ENCODE measurements at places on chromosomes 3 and 15.

DNA sequence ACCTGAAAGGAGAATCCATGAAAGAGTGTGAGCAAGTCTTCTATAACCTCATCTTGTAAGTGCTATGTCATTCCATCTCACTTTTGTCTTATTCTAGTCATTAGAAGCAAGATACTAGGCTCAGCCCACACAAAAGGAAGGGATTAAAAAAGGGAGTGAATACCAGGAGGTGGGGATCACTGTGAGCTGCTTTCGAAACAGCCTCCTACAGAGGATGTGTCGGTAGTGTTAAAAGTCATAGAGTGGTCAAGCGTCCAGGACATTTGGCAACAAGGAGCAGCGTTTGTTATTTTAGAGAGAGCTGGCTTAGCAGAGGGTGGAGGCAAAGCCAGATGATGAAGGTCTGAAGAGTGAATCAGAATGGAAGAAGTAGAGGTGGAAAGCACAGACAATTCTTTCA is 11.7 kb upstream of the ZNF148 start:
- DNase-seq = no peak

DNA sequence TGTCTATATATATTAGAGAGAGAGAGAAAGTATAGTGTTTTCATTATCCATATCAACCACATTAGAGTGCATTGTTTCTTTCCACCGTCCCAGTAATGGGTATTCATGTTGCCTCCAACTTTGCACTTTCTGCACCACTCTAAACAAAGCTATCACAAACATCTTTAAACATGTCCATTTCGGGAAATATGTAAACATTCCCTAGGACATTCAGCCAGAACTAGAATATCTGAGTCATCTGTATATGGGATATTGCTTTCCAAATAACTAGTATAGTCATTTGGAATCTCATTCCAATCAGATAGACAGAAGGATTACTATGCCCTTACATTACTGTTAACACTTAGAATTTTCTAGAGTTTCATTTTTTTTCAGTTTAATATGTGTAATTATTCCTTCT is 914.9 kb upstream of the EPHA6 start:
- DNase-seq = no peak

DNA sequence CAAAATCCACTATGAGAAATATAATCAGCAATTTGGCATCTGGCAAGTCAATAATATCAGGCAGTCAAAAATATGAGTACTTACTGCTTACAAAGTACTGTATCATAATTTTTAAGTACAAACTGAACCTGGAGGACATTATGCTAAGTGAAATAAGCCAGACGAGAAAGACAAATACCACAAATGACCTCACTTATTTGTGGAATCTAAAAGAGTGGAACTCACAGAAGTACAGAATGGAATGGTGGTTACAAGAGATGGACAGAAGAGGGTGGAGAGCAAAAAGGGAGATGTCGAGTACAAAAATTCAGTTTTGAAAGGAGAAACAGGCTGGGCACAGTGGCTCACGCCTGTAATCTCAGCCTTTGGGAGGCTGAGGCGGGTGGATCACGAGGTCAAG is 12.4 kb downstream of the PCYT1A start:
- DNase-seq = no peak

DNA sequence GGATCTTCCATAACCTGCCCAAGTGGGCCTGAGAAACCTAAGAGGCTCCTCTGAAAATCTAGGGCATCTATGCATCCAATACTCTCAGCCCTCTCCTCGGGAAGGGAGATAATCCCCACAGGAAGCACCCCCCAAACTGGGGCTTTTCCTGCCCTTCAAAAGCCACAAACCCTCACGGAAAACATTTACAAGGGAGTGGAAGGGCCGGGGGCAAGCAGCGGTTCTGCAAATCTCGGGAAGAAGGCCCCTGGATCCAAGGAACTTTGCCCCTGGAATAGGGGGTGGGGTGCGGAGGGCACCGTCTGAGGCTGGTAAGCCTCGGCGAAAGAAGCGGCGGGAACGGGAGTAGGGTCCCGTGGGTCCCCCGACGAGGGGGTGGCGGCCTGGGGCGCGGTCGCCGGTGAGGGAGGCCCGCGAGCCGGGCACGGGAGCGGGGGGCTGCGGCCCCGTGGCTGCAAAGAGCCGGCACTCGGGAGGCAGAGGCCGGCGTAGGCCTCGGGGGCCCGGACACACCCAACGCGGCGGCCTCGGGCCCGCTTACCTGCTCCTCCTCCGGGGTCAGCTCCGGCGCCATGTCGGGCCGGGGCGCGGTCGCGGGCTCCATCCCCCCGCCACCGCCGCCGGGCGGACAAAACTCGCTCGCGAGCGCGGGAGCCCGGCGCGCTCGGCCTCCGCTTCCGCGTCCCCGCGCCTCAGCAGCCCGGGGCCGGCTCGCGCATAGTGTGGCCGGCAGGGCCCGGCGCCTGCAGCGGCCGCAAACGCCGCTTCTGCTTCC is 755 bp downstream of the PTPN9 start:
- DNase-seq = no peak

DNA sequence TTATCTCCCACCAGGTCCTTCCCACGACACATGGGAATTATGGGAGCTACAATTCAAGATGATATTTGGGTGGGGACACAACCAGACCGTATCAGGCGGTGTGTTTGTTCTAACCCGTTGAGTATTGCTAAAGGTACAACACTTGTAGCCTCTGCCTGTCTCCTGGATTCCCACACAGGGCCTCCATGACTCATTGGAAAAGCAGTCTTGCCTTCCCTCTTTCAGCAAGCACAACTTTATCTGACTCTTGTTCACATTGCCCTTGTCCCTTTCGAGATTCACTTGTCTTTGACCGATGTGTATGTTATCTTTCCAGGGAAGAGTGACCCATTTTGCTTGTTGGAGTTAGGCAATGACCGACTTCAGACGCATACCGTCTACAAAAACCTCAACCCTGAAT is 152.3 kb downstream of the MCTP2 start:
- no peak for DNase-seq

- DNase-seq = no peak
Observed at GRCh38 chr3:119296727-119297122, 2.5 kb downstream of the ARHGAP31 start.

Measured in bone marrow (tissue), 2 donors.